ENCODE measurements at places on chromosomes 13 and 19. TPM values are rescaled to one million over a fixed set of nuclear protein-coding genes. Genes with fewer than 3 reads are reported as not detected.
A peak's percentile ranks its signal among the peaks of the same experiment; 100 is the strongest.

CD79A gene
- total RNA-seq = 3.8 TPM

RNF113B gene
- total RNA-seq = not detected

DNA sequence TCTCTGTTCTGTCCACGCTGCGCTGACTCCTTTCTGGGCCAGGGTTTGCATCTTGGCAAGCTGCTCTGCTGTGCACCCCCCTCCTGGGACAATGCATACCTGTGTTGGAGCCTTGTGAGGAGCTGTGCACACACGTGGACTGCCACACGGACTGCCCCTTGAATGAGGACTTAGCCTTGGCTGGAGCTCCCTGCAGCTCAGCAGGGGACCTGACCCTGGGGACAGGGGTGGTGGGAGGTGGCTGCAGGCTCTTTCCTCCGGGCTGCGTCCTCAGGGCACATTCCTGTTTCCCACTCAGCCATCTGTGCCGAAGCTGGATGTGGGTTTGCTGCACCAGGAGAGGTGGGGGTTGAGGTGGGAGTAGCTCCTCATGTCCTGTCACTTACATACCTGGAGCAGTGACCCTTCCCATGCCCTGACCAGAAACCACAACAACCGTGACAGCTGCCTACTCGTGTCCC lies 8.2 kb downstream of the RAB11B start:
- DNase-seq = no peak

RXFP2 gene
- total RNA-seq = not detected

WTIP gene
- total RNA-seq = 3.9 TPM

ZNF69 gene
- total RNA-seq = 12.4 TPM

TMEM86B gene
- total RNA-seq = 39.8 TPM

DNA sequence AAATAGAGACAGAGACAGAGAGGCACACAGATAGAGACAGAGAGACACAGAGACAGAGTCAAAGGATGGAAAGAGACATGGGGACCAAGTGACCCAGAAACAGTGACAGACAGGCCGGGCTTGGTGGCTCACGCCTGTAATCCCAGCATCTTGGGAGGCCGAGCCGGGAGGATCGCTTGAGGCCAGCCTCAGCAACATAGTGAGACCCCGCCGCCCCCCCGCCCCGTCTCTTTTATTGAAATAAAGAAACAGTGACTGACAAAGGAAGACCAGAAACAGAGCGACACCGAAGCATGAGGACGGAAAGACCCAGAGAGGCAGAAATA lies 848 bp upstream of the NECTIN2 start:
- no peak for DNase-seq

DNA sequence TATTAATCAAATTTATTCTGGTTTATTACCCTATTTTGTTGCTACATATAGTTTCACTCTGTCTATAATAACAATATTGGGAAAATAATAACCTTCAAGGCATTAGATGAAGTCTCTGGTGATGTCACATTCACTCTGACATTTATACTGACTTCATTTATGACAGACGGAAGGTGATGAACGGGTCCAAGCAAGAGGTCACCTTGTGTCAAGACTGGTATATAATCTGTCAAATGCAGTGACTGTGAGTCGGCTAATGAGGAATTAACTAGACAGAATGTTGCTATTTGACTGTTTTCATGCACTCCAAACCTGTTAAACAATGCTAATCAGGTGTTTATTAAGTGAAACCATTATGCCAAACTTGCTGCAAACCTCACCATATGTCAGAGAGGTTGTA lies 800.5 kb upstream of the KLHL1 start:
- DNase-seq = no peak

DNA sequence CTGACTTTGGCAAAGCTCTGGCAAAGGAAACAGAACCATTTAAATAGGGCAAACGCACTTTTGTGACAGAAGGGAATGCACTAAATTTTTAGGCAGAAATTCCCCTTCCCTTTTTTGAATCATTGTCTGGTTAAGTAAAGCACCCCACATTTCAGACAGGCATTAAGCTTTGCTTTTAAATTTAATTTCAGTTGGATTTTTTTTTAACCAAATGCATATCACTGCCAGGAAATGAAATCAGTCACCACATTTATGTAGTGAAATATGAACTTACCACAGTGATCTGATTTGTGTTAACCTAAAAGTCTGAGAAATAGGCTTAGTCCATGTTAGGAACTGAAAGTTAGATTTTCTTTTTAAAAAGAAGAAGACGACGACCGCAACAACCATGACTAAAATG lies 10.8 kb downstream of the GPR183 start:
- no peak for DNase-seq

DNA sequence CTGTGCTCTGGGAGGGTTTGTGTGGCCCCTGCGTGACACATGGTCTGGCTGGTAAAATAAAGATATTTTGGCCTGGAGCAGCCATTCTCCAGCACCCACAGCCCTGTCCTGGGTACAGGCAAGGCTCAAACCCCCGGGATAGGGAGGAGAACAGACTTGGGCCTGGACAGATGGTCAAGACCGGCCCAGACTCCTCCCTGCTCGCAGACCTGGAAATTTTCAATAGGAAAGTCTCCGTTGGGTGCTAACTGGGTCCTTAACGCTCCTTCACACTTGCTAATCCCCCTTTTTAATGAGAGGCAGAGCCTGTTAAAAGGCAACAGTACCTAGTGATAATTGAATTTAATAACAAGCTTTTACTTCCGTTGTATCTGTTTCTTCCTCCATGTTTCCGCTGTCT lies 2.5 kb downstream of the PALM start:
- no peak for DNase-seq

ZNF490 gene
- total RNA-seq = 8.4 TPM

- DNase-seq = no peak
These were observed 27.4 kb downstream of the CD177 start for GRCh38 chr19:43380771-43381386.

UFM1 gene
- total RNA-seq = 38.9 TPM

DNA sequence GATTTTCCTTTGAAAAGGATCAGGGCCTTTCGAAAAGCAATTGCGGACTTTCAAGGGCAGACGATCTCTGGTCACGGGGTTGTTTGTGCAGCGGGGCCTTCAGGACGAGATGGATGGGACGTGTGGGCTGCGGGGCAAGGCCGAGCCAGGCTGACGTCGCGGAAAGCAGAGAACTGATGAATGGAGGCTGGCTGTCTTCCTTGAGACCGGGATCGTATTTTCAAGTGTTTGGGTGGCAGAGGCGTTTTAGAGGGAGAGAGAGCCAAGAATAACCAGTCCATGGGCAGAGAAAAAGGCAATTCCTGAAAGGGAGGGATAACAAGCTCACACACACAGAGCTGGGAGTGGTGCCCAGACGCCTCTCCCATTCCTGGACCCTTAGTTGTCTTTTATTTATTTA lies 138.9 kb upstream of the USP29 start:
- DNase-seq = no peak

GRCh38 chr19:3024509-3024869 lies 4.6 kb downstream of the TLE2 start:
- no peak for DNase-seq

GRCh38 chr13:94620286-94620896 lies 18.7 kb downstream of the GPR180 start:
- no peak for DNase-seq

- peak; percentile 87 for DNase-seq
These were observed 6.4 kb downstream of the LTBP4 start for GRCh38 chr19:40607311-40608239.

VSTM2B gene
- not detected for total RNA-seq

- DNase-seq = no peak
These were observed 401.7 kb downstream of the GPC6 start for GRCh38 chr13:93628136-93628797.

- no peak for DNase-seq
These were observed 9.1 kb upstream of the C19orf12 start for GRCh38 chr19:29724102-29724641.

DNA sequence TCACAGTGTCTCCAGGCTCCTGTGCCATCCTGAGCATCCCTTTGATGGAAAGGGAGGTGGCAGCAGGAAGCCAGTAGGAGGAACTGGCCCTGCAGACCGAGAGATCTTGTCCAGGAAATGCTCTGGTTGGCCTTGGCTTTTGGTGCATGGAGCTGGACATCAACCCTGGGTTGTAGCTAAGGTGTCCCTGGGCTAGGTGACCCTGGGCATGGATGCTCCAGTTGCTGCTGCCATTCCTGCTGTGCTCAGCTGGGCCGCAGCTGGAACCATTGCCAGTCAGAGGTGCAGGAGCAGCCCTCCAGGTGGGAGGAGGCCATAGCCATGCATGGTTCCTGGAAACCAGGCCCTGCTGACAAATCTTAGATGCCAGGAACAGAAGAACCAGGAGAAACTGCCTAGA lies 67.5 kb downstream of the ZNF98 start:
- DNase-seq = no peak

- DNase-seq = no peak
These were observed 17.0 kb upstream of the RUBCNL start for GRCh38 chr13:46403851-46404732.

CACNG8 gene
- not detected for total RNA-seq

STK24 gene
- total RNA-seq = 124 TPM

ZNF14 gene
- 6.4 TPM for total RNA-seq

SLC17A7 gene
- 1.2 TPM for total RNA-seq

DNA sequence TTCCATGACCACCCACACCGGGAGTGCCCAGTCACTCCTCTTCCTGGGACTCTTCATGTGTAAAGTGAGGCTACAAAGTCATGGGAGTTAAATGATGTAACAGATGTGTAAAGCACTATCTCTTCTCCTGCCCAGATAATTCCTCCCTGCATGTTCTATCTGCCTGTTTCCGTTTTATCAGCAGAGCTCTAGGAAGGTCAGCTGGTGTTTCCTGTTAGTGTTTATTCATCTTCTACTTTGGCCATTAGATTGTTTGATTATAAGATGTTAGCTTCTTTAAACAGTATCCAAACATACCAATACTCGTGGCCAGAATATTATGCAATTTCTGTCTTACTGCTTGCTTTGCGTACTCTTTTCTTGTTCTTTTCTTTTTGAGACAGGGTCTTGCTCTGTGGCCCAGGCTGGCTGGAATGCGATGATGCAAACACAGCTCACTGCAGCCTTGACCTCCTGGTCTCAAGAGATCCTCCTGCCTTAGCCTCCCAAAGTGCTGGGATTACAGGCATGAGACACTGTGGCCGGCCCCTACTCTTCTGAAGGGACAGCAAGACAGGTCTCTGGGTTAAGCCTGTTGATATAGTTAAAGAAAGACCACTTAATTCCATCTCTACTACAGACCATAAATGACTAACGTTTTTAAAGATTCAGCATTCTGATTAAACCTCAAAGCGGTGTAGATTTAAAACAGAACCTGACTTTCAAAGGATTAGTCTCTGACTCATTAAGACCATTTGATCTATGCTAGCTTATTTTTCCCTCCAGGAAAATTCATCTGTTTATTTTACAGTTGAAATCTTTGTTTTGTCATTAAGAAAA lies 97.4 kb upstream of the AKAP11 start:
- no peak for DNase-seq

DNA sequence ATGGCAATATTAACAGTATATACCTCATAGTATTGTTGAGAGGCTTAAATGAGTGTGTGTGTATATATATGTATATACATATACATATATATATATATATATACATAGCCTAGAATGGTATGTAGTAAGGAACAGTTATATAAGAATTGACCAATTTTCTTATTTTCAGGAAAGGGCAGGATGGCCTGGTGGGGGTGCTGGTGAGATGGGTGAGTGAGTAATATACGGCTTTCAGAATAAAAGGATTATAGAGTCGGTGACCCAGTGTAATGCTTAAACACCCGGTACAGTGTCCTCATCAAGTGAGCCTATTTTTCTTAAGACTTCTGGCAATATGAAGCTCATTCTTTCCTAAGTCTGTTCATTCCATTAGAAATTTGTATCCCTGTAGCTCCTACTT lies 11.7 kb upstream of the FAM216B start:
- DNase-seq = no peak

DNA sequence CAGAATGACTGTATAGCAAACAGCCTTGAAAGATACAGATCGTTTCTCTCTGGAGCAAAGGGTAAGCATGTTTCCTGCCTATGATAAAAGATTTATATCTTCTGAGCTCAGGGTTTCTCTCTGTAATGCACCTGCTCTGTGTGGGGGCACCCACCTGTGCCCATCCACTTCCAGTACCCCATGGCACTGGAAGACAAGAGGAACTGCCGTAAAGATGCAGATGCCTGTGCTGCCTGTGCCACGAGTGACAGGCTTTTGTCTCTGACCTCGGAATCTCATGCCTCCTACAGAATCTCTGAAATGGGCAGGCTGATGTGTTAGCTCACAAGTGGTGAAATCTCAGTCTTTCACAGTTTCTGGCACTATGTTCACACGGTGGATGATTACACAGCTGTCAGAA lies 50.3 kb upstream of the ATP11A start:
- no peak for DNase-seq

GRCh38 chr19:34365463-34366401 lies 736 bp downstream of the GPI start:
- peak; percentile 71 for DNase-seq

GRCh38 chr13:47976325-47976724 lies 24.7 kb downstream of the SUCLA2 start:
- DNase-seq = no peak

- peak; percentile 37 for DNase-seq
These were observed 166.6 kb downstream of the KLF12 start for GRCh38 chr13:73967397-73968165.

DNA sequence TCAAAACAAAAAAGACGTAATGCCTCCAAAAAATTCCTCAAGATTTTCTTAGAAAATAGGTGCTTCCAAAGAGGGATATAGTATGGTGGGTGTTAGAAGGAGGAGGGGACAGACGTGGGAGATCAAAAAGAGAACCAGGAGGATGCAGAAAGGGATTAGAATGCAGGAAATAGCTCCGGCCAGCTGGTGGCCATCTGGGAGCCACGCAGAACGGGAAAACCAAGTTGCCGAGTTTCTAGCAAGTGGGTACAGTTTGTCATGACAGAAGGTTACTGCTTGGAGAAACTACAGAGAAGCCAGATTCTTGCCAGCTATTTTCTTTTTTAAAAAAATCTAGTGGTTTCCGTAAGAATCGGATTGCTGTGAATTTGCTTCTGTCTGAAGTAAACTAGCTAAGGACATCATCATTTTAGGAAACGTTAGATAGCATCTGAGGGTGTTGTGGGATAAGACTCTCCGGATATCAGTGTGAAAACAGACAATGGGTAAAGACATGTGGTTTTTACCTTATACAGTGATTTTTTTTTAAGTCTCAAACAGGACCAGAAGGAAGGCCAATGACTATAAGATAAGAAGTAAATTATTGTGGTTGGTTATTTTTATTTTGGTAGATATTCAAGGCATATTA lies 104.9 kb downstream of the HSPH1 start:
- no peak for DNase-seq

DNA sequence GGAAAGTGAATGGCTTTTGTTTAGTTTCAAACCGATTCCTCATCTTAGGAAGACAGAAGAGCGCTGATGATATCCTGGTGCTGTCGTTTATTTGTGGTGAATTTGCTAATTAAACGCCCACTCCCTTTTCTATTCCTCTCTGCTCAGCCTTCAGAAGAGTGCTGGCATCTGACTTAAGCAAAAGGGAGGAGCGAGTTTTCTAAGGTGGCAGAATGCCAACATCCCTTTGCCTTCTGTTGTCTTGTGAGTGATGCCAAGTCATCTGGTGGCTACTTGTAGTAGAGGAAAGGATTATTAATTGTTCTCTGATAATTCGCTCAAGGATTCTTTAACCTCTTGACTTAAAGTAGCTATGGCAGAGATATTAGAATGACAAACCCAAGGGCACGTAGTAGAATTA lies 68.1 kb downstream of the ERCC5 start:
- DNase-seq = no peak

IL12RB1 gene
- 3.2 TPM for total RNA-seq

- no peak for DNase-seq
These were observed 4.7 kb downstream of the ERF start for GRCh38 chr19:42250183-42250665.

MBD3L3 gene
- total RNA-seq = not detected
